Nephron progenitor cell (in vitro differentiated cells): ENCODE measurements at places on chromosomes 3 and 15.

DNA sequence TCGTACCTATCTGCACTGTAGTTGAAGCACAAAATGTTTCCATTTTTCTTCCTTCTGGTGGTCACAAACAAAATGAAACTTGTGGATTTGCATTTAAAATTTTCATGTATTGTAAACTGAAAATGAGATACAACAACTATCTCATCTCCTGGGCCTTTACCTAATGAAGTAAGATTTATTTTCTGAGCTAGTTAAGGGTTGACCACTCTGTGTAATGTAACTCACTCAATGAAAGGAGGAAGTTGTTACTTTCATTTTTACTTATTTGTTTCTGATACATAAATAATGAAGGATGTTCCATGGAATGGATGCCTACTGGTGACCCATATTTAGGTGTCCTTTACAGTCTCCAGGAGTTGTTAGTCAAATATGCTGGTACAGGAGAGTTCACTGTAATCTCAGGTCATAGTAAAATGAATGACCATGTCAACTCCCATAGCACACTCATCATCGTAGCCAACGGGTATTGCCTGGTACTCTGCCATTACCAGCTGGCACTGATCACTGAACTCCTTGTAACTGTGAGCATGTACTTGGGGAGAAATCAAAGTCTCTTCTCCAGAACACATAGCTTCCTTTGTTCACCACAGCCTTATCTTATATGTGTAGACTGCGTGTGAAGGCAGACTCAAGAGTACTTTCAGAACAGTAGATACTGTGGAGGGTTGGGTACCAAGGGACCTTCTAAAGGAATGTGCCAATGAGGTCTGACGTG is 474.2 kb upstream of the ROBO2 start:
- no peak for DNase-seq

DNA sequence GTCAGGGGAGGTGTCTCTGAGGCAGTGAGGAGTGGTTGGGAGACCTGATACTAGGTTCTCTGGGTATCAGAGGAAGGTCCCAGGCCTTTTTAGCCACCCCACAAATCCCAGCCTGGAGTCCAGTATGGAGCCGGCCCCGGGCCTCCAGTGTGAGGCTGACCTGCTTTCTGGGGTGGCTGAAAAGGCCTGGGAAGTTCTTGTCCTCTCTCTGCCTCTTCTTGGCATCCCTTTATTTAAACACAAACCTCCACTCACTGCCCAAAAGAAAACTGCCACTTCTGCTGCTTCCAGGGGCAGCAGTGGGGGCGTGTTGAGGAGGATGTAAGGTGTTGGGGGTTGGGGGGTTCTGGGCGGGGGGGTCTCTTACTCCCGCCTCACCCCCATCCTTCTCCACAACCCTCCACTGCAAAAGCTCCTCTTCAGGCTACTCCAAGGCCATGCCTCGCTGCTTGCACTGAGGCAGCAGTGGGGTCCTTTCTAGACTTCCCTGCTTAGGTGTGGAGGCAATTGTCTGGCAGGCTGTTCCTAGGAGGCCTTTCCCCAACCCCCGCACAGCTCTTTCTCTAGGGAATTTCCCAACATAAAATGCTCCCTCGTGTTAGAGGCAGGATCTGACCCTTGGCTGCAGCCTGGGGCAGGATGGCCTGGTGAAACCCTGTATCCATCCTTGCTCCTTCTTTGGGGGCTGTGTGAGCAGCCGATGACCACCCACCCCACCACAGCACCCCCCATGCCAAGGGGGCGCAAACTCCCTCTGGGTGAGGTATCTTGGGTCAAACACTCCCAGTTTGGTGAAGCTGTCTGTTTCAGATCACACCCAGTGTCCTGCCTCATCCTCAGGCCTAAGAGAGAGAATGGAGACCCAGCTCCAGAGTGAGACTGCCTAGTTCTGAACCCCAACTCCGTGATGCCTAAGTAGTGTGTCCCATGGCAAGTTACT is 12.1 kb upstream of the RAD18 start:
- no peak for DNase-seq

DNA sequence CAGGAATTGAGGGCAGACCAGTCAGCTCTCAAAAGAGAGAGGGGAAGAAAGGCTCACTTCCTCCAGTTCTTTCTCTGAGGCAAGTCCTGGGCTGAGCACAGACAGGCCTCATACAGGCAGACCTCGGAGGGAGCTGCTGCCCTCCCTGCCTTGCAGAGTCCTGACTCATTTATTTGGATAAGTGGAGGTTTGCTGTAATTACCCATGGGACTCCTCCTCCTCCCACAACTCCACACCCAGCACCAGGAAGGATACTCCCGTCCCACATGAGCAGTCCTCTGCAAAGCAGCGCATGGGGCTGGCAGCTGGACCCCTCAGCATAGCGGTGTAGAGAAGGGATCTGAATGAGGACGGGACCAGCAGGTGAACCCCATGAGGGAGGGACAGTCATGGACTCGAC is 13.4 kb upstream of the SCN10A start:
- peak; percentile 7 for DNase-seq

DNA sequence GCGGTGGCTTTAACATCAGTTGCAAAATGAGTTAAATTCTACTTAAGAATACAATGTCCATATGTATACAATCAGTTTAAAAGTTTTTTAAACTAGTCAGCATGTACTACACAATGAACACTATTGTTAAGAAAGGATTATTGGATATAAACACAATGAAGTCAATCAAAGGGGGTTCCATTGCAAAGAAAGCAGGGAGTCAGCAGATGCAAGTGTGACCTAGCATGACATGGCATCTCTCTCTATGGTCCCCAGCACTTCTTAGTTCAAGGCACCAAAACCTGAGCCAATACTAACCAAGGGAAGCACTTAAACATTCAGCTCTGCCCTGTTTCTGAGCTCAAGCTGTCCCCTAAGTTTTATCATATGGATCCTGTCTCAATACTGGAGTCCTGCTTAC is 17.0 kb downstream of the KLHL6 start:
- no peak for DNase-seq

- DNase-seq: peak; percentile 64
These were observed 1.9 kb downstream of the KLHDC8B start for GRCh38 chr3:49173116-49173791.

DNA sequence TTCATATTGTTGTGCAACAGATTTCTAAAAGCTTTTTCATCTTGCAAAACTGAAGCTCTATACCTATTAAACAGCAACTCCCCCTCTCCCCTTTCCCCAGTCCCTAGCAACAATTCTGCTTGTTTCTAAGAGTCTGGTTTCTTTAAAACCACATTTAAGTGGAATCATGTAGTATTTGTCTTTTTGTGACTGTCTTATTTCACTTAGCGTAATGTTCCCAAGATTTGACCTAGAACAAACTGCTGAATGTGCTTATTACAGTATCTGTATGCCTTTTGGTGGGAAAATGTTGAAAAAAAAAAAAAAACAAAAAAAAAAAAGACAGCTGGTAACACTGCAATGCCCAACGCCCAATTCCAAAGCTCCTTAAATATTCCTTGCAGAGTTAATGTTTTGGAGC is 19.5 kb upstream of the SPESP1 start:
- DNase-seq: no peak

- no peak for DNase-seq
These were observed 16.7 kb downstream of the CACNA2D3 start for GRCh38 chr3:54138937-54139547.

DNA sequence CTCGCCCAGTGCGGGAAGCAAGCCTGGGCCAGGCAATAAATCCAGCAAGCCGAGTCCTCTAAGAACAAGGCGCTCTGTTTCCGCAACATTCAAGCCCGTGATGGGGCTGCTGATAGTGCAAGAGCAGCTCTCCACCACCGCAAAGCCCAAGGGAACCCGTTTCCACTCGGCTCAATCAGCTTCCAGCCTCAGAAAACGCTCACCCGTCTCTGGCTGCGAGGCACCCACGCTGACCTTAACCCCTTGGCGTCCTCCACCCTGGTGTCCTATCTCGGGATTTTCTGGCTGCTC is 17.8 kb downstream of the SPATA12 start:
- peak; percentile 58 for DNase-seq

DNA sequence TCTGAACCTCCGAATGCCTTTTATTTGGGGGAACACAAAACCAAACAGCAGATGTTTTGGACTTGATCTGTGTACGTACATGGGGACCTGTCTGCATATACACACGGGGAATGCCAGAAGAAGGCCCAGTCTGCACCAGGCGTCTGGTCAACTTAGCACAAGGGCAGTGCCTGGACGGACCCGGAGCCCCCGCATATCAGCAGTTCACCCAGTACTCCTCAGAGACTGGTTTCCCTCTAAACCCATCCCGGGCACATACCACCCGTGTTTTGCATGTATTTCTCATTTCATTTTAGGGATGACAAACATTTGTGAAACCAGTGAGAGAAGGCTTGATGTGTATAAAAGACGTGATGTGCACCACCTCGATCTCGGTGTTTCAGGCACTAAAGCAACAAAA is 49.7 kb downstream of the KLHL25 start:
- no peak for DNase-seq

- peak; percentile 39 for DNase-seq
These were observed 17.1 kb downstream of the CTXND1 start for GRCh38 chr15:80234883-80235282.

DNA sequence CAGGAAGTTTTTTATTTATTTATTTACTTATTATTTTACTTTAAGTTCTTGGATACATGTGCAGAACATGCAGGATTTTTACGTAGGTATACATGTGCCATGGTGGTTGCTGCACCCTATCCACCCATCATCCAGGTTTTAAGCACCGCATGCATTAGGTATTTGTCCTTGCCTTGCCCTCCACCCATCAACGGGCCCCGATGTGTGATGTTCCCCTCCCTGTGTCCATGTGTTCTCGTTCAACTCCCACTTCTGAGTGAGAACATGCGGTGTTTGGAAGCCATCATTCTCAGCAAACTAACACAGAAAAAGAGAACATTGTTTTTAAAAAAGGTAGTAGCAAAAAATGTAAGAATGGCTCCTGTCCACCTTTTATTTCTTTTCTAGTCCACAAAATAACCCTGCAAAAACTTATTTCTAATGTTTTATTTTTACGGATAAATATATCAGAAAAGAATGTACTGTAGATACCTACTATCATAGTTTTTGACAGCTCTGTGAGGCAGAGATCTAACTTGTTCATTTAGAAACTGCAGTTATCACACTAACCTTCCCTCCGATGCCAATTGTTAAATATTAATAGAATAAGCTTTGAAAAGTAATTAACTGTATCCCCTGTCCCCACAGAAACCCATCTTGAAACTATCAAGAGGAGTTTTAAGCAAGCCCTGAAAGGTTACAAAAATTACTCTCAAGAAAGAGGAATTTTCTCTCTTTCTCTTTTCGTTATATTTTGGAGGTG is 189.2 kb downstream of the LPP start:
- DNase-seq: no peak

GRCh38 chr3:31878231-31878838 is 102.7 kb downstream of the OSBPL10 start:
- DNase-seq: no peak

GRCh38 chr15:38438031-38438986 is 15.6 kb upstream of the FAM98B start:
- no peak for DNase-seq

DNA sequence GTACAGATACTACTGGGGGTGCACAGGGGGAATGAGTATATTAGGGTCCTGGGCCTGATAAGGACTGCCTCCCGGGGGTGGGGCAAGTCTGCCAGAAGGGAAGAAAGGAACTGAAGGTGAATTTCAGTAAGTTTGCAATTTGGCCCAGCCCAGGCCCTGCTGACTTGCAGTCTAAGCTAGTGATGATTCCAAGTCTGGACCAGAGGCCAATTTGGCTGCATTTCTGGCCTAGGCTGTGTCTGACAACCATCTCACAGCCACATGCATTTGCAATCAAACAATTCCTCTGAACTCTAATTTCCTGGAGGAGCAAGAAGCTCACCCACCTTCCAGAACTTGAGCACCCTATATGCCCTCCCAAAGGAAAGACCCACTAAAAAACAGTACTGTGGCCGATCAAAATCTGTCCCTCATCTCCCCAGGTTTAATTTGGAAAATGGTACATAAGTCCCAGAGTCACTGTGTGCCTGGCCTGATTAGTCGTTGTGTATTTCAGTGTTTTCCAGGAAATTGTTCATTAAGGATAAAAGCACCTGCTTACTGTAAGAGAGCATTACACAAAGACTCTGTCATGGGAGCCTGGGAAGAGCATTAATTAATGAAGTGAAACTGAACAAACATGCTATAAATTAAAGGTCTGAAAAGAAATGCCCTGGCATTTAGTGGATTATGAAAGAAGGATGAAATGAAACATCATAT is 114.5 kb downstream of the MEGF11 start:
- no peak for DNase-seq

- no peak for DNase-seq
These were observed 250.6 kb downstream of the RYR3 start for GRCh38 chr15:33561407-33561806.

GRCh38 chr3:16935781-16936180 is 51.0 kb downstream of the PLCL2 start:
- no peak for DNase-seq

DNA sequence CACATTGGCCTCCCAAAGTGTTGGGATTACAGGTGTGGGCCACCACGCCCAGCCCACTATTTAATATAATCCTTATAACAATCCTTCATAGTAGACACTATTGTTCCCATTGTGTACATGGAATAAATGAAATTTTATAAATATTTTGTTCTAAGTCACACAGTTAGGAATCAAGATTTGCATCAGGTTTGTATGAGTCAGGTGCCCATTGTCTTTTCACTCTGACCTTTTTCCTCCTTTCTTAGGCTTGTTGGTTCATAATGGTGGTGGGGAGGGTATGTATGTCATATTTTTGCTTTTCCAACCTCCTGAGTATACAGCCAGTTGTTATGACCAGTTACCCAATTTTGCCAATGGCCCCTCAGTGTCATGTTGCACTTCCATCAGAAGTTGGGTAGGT is 18.0 kb upstream of the SLC30A4 start:
- no peak for DNase-seq

DNA sequence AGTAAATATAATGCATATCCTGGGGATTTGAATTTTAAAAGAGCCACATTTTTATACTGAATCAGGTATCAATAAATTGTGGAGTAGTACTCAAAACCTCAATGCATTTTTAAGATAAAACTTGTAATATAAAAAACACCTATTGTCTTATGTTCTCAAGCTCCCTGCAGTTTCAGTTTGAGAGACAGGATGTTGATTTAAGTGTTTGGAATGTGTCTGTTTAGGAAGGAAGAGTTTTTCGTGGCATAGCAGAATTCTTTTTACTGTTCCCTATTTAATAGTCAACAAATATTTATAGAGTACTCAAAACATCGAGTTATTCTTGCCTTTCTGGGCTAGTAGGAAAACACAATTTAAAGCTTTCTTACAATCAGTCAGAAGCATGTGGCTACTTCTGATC is 146.1 kb upstream of the BCHE start:
- no peak for DNase-seq
